ENCODE measurements at places on chromosomes 11 and 22.
A peak's percentile ranks its signal among the peaks of the same experiment; 100 is the strongest.

DNA sequence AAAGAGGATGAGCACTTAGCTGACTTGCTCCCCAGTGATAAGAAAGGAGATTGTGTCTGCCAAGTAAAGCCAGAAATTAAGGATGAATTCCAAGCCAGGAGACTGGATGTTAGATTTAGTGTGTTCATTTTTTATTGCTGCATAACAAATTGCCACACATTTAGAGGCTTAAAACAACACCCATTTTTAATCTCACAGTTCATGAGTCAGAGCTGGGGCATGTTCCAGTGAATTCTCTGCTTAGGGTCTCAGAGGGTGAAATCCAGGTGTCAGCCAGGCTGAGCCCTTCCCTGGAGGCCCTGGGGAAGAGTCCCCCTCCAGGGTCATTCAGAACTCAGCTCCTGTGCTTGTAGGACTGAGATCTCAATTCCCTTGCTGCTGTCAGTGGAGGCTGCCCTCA, 352.8 kb downstream of the BUD13 start:
- no peak for DNase-seq

DNA sequence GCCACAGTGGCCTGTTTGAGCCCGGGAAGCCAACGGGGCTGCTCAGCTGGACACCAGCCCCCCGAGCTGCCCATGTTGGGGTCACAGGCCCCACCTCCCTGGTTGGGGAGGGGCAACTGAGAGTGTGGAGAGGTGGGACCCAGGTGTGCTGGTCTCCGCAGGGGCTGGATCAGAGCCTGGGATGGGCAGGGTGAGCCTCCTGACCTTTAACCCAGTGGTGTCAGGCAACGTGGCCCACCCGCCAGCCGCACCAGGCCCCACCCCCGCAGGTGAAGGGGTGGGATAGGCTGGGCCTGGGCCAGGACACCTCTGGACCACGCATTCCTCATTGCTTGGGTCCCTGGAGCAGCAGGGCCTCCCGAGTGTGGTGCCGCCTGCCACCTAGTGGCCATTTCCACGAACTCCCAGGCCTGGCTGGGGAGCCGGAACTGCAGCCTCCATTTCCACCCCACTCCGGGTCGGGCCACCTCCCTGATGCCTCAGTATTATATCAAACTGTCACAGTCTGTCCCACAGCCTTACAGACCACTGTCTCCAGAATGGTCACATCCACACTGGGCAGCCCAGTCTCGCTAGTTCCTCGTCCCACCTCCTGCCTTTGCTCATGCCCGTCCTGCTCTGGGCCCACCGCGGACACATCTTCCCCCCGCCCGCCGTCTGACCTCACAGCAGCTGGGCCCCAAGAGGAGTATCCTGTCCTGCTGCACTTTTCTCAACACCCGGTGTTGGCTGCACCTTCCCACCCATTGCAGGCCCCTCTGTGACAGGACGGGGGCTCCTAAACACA, 13.3 kb upstream of the PPP6R3 start:
- peak; percentile 83 for DNase-seq

DNA sequence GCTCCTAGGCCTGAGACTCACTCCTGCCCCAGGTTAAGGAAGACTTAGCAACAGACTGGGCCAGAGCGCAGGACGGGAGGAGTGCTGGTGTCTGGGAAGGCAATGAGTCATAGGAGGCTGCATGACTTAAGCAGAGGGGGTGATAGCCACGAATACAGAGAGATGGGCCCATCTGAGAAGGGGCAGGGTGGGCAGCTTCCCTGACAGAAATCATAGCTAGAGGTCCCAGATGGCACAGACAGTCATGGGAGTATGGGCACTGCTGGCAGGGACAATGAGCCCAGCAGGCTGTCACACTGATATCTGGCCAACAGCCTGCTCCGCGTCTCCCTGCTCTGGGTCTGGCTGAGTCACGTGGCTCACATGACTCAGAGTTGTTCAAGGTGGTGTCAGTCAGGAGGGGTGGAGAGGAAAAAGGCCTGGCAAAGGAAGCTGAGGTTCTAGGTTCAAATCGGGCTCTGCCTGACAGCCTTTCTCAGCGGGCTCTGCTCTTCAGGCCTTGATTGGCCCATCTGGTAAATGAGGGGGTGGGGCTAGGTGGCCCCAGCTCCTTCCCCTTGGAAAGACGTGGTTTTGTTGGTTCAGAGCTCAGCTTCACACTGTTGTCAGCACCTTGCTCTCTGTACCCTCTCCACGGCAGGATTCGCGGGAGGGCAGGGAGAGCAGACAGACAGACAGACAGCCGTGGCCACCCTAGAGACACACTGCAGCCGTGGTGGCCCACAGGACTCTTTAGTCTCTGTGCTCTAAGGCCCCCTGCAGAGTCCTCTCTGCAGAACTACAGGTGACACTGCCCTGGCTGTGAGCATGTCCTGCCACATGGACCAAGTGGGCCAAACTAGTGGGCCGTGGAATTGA, 47.8 kb downstream of the DBX1 start:
- peak; percentile 24 for DNase-seq

GRCh38 chr22:21591695-21592094, 24.2 kb downstream of the UBE2L3 start:
- no peak for DNase-seq

GRCh38 chr22:49185312-49185969, 642.2 kb downstream of the BRD1 start:
- DNase-seq: no peak

DNA sequence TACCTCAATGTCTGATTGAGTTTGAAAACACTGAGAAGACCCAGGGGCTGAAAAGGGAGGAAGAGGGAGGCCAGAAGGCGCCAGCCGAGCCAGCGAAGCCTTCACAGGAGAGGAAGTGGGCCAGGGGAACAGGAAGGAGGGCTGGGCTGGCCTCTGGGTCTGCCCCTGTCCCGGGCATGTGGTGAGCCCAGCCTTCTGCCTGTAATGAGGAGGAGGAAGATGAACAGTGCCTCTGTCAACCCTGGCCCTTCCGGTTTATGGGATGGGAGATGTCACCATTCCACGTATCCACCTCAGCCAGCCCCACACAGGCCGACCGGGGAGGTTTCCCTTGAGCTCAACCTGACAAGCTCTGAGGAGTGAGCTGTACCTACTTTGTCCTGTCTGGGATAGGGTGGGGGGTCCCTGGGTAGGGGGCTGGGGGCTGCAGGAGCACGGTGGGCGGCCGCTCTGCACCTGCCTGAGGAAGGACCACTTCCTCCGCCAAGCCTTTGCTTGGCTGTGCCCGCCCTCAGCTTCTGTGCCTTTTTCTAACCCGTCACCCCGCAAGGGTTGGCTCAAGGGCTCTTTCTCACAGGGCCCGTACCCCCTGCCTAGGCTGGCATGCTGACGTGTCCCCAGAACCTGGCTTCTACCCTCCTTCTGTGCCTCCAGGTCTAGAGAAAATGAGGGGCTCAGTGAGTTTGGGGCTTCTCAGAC, 2.0 kb downstream of the PARVG start:
- DNase-seq: peak; percentile 47

- no peak for DNase-seq
Observed at GRCh38 chr11:12971955-12972354, 37.2 kb upstream of the RASSF10 start.

GRCh38 chr11:84333221-84333620, 1047.1 kb upstream of the CCDC90B start:
- no peak for DNase-seq

- no peak for DNase-seq
Observed at GRCh38 chr11:65298131-65298535, 16.5 kb upstream of the CDC42EP2 start.

DNA sequence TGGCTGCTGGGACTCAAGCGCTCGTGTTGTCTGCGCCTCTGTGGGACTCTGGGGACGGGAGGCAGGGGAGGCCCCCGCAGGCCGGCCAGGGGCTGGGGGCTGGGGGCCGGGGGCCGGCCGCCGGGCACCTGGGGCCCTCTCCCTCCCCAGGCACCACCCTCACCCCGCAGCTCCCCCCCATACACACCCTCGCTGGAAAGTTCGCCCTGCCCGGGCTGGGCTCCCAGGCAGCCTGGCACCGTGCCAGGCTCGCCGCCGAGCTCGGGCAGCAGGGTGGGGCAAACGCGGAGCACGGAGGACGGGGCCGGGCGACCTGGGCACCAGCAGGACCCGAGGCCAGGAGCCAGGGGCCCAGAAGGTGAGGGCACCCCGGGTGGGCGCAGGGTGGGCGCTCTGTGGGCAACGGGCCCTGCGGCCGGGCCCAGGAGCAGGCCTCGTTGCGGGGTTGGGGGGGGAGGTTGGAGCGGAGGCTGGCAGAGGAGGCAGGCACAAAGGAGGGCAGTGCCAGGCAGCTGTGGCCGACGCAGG, 76.7 kb upstream of the WNT7B start:
- peak; percentile 45 for DNase-seq

- DNase-seq: no peak
Observed at GRCh38 chr11:119120639-119121007, 757 bp upstream of the HINFP start.

GRCh38 chr11:91433284-91434010, 791.2 kb upstream of the FAT3 start:
- DNase-seq: no peak

DNA sequence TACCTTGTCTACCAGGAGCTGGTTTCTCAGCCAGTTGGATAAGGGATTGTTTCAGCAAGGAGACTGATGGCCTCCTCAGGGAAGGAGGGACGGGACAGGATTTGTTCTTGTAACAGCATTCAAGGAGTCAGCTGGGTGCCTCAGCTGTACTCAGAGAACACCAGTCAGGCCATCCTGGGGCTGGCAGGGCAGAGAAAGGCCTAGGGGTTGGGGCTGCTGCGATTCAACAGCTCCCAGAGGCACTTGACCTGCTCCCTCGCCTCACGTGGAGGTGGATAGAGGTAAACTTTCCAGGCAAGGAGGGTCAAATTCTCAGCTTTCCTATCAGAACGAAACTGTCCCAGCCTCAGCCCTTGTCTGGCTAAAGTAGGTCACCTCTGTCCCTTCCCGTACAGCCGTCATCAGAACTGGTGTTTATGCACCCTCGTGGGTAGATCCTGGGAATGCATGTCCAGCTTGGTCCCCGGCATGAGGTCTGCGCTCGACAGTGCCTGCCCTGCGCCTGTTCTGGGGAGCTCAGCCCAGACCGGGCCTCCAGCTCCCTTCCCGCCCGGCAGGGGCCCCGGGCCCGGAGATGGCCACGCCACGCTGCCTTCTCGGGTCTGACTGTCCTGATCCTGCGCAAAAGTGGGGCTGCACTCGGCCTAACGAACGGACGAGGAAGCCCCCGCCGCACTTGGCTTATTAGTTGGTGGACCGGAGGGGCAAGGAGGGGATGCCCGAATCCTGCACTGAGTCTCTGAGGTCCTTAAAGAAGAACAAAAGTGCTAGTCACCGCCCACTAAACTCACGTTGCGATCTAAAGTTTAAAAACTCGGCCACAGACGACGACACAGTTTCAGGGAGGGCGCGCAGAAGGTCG, 762 bp upstream of the CCDC134 start:
- DNase-seq: no peak

GRCh38 chr11:44621140-44621681, 55.7 kb downstream of the CD82 start:
- DNase-seq: peak; percentile 46

DNA sequence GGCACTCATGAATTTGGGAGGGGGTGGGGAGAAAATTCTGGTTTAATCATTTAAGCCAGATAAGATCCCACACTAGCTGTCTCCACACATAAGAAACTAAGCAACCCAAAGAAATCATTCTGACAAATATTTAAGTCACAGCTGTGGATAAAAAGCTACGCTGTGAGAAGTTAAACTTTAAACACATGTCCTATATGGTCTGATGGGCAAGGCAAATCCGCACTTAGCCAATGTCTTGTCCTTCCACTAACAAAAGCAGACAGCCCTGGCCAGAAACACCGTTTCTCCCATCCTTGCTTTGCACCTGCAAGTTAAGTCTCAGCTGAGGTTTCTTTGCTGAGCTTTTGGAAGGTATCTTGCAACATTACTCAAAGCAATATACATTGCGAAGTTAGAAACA, 68.0 kb downstream of the ETS1 start:
- DNase-seq: peak; percentile 42

DNA sequence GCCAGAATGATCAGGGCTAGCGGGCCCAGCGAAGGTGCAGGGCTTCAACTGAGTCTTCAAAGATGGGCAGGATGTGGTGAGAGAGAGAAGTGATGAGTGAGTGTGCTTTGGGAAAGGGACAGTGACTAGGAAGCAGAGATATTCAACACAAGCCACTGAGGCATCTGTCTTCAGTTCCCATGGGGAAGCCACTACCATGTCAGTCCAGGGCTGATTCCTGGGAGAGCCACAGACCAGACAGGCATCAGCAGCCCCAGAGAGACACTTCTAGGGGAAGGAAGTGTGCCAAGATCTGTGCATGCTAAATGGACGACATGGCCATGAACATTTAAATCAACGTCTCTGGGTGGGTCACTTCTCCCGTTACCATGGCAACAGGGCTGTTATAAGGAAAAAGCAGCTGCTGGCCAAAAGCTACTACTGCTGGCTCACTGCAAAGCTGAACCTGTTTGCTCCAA, 28.5 kb downstream of the P4HA3 start:
- DNase-seq: no peak

DNA sequence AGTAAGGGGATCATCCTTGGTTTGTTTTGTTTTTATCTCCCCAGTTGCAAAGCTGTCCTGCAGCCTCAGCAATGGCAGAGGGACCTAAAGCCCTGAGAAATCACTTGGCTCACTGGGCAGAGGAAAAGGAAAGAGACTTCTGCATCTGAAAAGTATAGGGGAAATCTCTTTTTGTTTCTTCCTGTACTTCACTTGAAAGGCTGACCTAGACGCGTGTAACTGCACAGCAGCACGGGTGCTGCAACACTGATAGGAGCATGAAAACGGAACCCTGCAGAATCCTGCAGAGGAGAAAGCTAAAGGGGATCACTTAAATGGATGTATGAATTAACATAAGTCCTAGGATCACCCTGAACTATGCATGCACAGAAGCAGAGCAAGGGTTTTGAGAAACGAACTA, 2.0 kb upstream of the PIWIL3 start:
- DNase-seq: no peak

DNA sequence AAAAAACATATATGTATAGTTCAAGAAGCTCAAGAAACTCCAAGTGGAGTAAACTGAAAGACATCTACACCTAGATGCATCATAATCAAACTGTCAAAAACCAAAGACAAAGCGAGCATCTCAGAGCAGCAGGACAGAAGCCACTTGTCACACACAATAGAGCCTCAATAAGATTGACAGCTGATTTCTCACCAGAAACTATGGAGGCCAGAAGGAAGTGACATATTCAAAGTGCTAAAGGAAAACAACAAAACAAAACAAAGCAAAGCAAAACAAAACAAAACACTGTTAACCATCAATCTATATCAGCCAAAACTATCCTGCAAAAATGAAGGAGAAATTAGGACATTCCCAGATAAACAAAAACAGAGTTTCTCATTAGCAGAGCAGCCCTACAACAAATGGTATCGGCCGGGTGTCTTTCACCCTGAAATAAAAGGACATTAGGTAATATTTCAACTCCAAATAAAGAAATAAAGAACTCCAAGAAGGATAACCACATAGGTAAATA, 65.8 kb upstream of the SEPTIN5 start:
- DNase-seq: no peak

GRCh38 chr11:118383657-118384056, 17.7 kb upstream of the ATP5MG start:
- no peak for DNase-seq
